ENCODE measurements at places on chromosomes 12 and 14.

DNA sequence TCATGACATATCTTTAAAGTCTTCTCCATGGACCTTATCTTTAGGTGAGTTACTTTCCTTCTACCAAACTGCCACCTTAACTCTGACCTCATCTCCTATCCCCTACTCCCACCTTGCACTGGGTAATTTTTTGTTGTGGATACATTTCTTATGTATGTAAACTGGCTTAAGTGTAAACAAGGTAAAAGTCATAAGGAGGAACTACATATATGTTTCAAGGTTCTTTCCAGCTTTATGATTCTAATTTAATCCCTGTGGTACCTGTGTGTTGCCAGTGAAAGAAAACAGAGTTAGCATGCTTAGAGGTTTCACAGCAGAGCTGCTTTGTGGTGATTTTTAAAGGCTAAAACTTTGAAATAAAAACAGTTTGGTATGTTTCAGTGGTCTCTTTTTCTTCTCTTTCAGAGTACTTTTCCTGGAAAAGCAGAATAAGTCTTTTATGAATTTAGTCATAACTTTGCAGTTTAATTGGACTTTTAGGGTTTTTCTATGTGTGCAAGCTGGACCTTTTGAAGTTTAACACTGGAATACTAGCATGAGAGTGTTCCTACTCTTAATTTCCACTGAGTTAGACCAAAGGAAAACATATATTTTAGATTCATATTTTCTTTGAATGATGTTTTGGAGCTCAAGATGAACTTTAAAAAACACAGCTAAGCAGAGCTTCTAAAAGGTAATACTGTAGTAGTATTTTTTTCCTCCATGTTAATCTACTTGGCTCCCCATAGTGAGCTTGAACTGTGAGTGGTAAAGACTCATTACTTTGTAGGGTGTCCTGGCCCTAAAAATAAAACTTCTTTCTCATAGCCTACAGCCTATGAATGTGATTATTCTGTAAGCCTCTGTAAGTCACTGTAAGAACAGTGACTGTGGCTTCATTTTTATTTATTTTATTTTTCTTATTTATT lies 105.4 kb downstream of the FUT8 start:
- no peak for DNase-seq

- DNase-seq = no peak
These were observed 334.5 kb downstream of the CACNA1C start for GRCh38 chr12:2387103-2387834.

GRCh38 chr14:102170061-102170460 lies 30.4 kb downstream of the WDR20 start:
- DNase-seq = no peak

DNA sequence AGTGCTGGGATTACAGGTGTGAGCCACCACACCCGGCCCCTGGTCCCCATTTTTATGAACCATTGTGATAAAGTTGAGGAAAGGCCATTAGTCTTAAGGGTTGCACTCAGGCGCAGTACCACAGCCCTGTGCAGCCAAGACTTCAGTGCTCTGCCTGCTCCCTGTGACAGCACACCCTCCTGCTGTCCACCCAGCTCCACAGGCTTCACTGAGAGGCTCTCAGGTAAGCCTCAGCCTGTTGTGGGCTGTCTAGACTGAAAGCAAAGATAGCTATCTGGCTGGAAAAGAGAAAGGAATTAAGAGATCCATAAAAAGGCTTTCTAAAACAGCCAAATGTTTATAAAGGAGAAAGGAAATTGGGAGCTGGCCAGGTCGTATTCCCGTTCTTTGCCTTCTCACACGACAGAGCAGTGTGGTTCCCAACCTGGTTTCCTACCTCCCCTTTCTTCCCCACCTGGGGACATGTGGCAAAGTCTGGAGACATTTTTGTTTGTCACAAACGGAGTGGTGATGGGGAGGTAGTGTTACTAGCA lies 19.1 kb upstream of the DNM1L start:
- DNase-seq = no peak

DNA sequence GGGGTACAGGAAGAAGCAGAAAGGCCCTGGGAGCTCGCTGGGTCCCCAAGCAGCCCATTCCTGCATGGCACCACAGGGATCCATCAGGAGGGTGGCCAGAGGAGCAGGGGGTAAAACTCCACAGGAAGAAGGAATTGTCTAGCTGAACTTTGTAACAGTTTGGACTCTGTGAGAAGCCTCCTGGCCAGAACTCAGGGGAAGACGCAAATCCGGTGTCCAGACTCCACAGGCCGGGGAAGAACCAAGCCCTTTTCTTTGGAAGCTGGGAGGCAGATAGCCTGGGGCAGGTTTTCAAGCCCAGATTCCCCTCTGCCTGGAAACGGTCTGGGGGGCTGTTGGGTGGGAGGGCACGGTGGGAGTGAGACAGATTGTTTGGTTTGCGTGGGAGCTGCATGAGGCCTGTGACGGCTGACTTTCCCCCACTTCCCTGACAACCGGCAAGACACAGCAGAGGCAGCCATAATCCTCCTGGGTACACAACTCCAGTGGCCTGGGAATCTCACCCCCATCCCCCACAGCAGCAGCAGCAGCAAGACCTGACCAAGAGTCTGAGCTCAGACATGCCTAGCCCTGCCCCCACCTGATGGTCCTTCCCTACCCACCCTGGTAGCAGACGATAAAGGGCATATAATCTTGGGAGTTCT lies 16.7 kb downstream of the GPHB5 start:
- no peak for DNase-seq

GRCh38 chr14:59245809-59246295 lies 57.4 kb downstream of the DAAM1 start:
- DNase-seq = no peak

DNA sequence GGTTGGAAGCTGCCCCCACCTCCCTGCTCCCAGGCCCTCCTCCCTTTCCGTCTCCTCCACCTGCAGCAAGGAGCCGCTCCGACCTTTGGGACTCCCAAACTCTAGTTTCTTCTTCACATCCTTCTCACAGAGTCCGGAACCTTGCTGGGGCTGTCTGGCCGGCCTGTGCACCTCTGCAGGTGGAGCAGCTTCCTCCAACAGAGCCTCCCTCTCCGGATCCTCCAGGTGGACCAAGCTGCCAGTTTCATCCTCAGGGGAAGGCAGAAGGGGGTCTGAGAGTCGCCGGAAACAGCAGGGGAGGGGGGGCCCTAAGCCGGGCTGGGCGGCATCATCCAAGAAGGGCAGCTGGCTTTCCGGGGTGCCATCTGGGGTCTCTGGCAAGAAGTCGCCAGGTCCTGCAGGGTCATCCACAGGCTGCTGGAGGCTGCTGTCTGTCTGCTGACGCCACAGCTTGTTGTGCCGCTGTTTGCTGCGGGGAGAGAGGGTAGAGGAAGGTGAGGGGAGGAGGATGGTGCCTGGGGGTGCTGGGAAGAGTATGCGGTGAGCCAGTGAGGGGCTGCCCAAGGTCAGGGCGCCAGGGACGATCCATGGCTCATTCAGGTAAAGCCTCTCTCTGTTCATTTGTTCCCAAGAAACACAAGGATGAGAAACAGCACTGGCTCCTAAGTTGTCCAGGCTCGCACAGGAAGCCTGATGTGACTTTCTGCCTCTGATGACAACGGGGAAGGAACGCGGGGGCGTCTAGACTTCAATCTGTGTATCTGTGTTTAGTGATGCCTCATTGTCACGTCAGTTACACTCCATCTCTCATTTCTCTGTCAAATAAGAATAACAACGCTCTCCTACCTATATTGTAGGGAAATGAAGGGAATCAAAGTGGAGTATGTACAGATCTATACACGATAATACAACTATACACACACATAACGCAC lies 61.3 kb upstream of the CORO1C start:
- DNase-seq = no peak

DNA sequence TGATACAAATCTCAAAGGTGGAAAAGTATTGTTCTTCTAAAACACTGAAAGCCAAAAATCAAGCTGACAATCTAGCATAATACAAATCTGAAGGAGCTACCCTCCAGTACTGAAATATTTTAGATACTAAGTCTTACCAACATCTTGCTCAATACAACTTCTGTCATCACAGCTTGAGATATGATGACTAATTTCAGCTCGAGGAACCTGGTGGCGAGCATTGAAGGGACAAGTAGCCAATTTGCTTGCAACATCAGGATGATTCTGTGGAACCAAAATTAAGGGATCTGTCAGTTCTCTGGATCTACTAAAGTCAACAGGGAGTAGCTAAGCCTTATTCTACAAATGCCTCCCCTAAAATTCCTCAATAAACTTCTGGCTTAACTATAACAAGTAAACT lies 10.4 kb downstream of the GTSF1 start:
- no peak for DNase-seq

- no peak for DNase-seq
These were observed 1908.1 kb upstream of the SEL1L start for GRCh38 chr14:83441801-83442200.

DNA sequence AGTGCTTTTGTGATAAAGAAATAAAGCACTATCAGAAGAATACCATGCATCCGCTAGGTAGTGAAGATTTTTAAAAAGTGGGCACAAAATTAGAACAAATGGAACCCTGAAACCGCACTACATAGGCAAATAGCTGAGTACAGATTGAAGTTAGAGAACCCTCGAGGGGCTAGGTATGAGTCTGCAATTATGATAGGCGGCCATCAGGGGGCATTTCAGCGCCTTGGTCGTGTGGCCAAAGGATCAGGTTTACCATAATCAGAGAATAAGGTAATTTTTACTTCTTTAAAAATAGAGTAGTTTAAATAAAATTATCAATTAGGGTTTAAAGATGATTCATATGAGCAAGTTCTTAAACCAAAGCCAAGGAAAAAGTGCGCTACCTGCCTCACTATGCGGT lies 129.8 kb downstream of the TMX1 start:
- no peak for DNase-seq

Measured in CMK (cell line).